Uterine smooth muscle cell (primary cell): ENCODE measurements at places on chromosomes 3 and 15. TPM values are rescaled to one million over a fixed set of nuclear protein-coding genes. Genes with fewer than 3 reads are reported as not detected.

Gene SERPINI2
- not detected in 2 replicates for total RNA-seq

Gene DUOXA2
- not detected in 2 replicates for total RNA-seq

Gene EIF4A2
- total RNA-seq = 1,157 and 2,028 TPM in 2 replicates

Gene NR2F2
- total RNA-seq = 30.2 and 41.1 TPM in 2 replicates

Gene CIB2
- total RNA-seq = 1.2 and 3.6 TPM in 2 replicates

Gene FGF7
- 264 and 355 TPM in 2 replicates for total RNA-seq

Gene ZNF502
- 4.7 and 5.8 TPM in 2 replicates for total RNA-seq

Gene NDUFB4
- total RNA-seq = 16.3 and 23.4 TPM in 2 replicates

Gene CDCP1
- total RNA-seq = 27.7 and 44.5 TPM in 2 replicates

Gene EPB42
- not detected in 2 replicates for total RNA-seq

Gene GOLGA6L25
- total RNA-seq = not detected in 2 replicates

Gene ASB14
- total RNA-seq = under 0.01 TPM in 1 of 2 replicates, not detected in the other

Gene SENP8
- 2.5 and 2.7 TPM in 2 replicates for total RNA-seq

Gene ST3GAL6
- 4.1 and 12.9 TPM in 2 replicates for total RNA-seq

Gene ALPK3
- total RNA-seq = 0.11 and 0.25 TPM in 2 replicates

Gene ARPP19
- 79.1 and 119 TPM in 2 replicates for total RNA-seq

Gene HTR3E
- total RNA-seq = not detected in 2 replicates

Gene SIAH2
- total RNA-seq = 25.7 and 44.0 TPM in 2 replicates

Gene SLC22A14
- under 0.01 TPM in 1 of 2 replicates, not detected in the other for total RNA-seq

Gene BCL2A1
- total RNA-seq = 4.9 and 27.1 TPM in 2 replicates

Gene FGD5
- 0.11 and 0.37 TPM in 2 replicates for total RNA-seq

Gene MBNL1
- 299 and 318 TPM in 2 replicates for total RNA-seq

Gene GPR171
- not detected in 2 replicates for total RNA-seq

Gene NANOGP8
- not detected in 2 replicates for total RNA-seq

Gene GDPGP1
- 3.0 and 11.0 TPM in 2 replicates for total RNA-seq

Gene TTLL3
- 15.2 and 28.2 TPM in 2 replicates for total RNA-seq

Gene ERICH6
- 0.22 TPM in 1 of 2 replicates, not detected in the other for total RNA-seq

Gene PRTG
- total RNA-seq = 1.5 and 3.1 TPM in 2 replicates

Gene PPP1R14D
- not detected in 2 replicates for total RNA-seq

Gene LMAN1L
- 0.11 TPM in 1 of 2 replicates, not detected in the other for total RNA-seq

Gene CD276
- 151 and 164 TPM in 2 replicates for total RNA-seq

Gene ZNF80
- total RNA-seq = not detected in 2 replicates

Gene GALK2
- total RNA-seq = 87.5 and 90.9 TPM in 2 replicates

Gene AMT
- 0.50 and 0.66 TPM in 2 replicates for total RNA-seq

Gene CRYGS
- 1.00 and 2.1 TPM in 2 replicates for total RNA-seq

Gene CEP19
- 3.2 and 4.4 TPM in 2 replicates for total RNA-seq

Gene MNS1
- 1.5 and 3.9 TPM in 2 replicates for total RNA-seq

Gene TRAIP
- 3.1 and 10.5 TPM in 2 replicates for total RNA-seq

Gene MLF1
- total RNA-seq = 10.2 and 11.2 TPM in 2 replicates

Gene OSBPL10
- 13.7 and 13.9 TPM in 2 replicates for total RNA-seq

Gene LRRN1
- total RNA-seq = not detected in 2 replicates

Gene NR2E3
- total RNA-seq = 0.22 and 0.25 TPM in 2 replicates

Gene TRPC1
- total RNA-seq = 43.5 and 51.9 TPM in 2 replicates

Gene TEX55
- not detected in 2 replicates for total RNA-seq

Gene MORC1
- total RNA-seq = not detected in 2 replicates

Gene PLA2G4F
- 0.12 TPM in 1 of 2 replicates, not detected in the other for total RNA-seq

Gene NR1I2
- total RNA-seq = 0.12 TPM in 1 of 2 replicates, not detected in the other

Gene GCNT3
- total RNA-seq = 0.11 and 0.37 TPM in 2 replicates

Gene PHLDB2
- total RNA-seq = 47.4 and 70.1 TPM in 2 replicates

Gene JMJD7
- 5.7 and 5.8 TPM in 2 replicates for total RNA-seq

Gene AHSG
- total RNA-seq = not detected in 2 replicates

Gene CCR3
- not detected in 2 replicates for total RNA-seq

Gene LTK
- 0.37 and 0.44 TPM in 2 replicates for total RNA-seq

Gene TRAT1
- total RNA-seq = 0.11 TPM in 1 of 2 replicates, not detected in the other

Gene GPR62
- 0.12 TPM in 1 of 2 replicates, not detected in the other for total RNA-seq

Gene DYNLT2B
- total RNA-seq = 7.9 and 8.9 TPM in 2 replicates
